ENCODE measurements at places on chromosomes 1 and 21.

DNA sequence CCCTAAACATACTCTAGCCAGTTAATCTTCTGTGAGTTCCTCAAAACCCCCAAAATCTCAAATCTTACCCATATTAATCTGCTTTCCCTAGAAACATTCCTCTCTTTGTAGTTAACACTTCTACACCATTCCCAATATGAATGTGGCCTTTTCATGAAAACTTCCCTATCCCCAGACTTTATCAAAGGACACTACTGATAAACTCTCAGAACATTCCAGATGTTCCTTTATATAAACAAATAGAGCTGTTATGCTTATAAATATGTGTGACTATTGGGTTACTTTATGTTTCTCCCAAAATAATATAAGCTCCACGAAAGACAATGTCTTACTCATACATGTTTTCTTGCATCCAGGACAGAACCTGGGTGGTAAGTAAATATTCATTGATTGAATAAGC, 205.4 kb upstream of the NFIA start:
- DNase-seq, result no peak

DNA sequence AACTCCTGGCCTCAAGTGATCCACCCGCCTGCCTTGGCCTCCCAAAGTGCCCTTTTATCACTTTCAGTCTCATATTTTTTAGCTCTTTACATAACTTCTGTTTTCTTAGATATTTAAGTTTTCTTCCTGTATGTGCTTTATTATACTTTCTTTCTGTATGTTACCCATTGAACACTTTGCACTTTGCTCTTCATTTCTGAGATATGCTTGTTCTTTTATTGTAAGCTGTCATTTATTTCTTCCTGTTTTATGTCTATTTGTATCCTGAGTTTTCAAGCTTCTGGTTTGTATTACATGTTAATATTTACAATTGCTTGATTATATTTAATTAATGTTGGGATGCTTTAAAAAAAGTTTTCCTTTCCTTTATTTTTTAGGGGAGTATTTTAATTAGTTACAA, 35.7 kb downstream of the ZSCAN20 start:
- no peak for DNase-seq

- no peak for DNase-seq
Observed at GRCh38 chr1:196142111-196142640, 466.1 kb downstream of the KCNT2 start.

DNA sequence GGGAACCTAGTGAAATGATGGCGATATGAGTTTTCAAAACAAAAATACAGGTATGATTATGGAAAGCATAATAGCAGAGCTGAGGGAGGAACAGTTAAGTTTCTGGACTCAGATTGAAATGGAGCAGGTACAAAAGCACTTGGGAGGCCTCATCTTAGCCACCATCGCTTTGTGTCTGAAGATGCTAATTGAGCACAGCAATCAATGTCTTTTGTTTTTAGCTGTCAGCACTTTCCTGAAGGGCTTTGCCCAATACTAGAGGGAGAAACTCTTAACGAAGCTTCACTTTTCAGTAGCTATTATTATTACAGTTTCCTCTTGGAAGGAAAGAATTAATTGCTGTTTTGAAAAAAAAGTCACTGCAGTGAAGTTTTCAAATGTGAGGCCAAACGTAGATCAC, 348.7 kb downstream of the RWDD3 start:
- no peak for DNase-seq

- DNase-seq, result no peak
Observed at GRCh38 chr1:38166461-38166860, 119.9 kb upstream of the POU3F1 start.

- peak; percentile 27 for DNase-seq
Observed at GRCh38 chr1:49163031-49163430, 386.3 kb upstream of the BEND5 start.

All from fibroblast of skin of left biceps (primary cell).